ENCODE measurements at places on chromosomes 5 and 9.

DNA sequence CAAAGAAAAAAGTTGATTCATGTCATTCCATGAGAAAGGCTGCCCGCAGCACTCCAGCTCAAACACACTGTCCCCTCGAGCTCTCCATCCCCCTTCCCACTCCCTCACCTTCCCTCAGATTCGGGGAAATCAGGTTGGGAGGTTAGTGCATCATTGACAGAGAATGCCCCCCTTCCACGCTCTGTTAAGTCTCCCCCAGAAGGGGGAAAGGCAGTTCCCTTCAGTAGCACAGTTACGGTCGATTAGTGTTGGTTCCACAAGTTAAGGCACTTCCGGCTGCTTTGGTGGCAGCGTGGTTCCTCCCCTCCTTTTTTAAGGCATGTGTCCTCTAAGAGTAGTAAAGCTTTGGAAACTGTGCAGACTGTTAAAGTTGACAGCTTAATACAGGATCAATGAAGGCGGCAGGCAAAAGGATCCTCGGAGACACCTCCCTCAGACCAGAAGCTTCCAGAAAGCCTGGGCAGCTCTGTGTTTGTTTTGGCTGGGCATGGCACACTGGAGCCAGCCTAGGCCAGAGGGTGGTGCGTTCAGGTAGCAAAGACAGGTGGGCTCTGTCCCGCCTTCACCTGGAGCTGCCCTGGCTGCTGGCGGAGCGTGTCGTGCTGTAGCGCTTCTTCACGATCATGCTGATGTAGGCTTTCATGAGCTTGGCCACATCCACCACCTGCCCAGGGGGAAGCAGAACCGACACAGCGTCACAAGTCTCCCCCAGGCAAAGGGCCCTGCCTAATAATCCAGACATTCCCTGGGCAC lies 49.5 kb upstream of the RETREG1 start:
- no peak for ATAC-seq

GRCh38 chr9:87792831-87793288 lies 66.9 kb downstream of the CTSL start:
- peak; percentile 32 for ATAC-seq

DNA sequence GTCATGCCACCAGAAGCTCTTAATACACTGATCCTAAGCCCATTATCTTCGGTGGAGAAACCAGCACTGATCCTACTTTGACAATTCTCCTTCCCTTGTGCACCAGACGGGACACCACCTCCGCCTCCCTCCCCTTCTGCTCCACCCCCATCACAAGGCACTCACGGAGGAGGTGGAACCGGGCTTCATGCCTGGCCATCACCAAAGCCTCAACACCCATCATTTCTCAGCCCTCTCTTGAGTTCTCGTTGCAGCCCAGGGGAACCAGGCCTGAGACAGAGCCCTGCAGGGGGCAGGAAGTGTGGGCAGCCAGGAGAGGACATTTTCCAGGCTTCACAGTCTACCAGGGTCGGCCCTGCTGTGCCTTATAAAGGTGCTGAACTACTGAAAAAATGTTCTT lies 160.5 kb downstream of the GOLPH3 start:
- no peak for ATAC-seq

- no peak for ATAC-seq
These were observed 23.7 kb downstream of the CWC27 start for GRCh38 chr5:64792469-64792868.

DNA sequence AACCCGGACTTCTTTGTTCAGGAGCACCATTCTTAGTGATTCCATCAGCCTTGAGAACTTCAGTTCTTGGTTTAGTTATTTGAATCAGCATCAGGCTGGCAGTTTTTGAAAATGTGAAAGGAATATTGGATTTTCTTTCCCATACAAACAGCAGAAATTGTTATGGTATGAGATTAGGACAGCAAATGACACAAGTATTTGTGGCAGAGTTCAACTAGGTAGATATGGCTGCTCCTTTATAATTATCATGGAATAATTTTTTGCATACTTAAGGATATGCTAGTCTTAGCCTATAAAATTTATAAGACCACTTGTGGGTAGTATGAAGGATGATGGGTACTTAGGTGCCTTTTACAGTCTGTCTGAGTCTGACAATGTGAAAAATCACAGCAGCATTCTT lies 25.5 kb downstream of the ERAP2 start:
- ATAC-seq, result no peak

DNA sequence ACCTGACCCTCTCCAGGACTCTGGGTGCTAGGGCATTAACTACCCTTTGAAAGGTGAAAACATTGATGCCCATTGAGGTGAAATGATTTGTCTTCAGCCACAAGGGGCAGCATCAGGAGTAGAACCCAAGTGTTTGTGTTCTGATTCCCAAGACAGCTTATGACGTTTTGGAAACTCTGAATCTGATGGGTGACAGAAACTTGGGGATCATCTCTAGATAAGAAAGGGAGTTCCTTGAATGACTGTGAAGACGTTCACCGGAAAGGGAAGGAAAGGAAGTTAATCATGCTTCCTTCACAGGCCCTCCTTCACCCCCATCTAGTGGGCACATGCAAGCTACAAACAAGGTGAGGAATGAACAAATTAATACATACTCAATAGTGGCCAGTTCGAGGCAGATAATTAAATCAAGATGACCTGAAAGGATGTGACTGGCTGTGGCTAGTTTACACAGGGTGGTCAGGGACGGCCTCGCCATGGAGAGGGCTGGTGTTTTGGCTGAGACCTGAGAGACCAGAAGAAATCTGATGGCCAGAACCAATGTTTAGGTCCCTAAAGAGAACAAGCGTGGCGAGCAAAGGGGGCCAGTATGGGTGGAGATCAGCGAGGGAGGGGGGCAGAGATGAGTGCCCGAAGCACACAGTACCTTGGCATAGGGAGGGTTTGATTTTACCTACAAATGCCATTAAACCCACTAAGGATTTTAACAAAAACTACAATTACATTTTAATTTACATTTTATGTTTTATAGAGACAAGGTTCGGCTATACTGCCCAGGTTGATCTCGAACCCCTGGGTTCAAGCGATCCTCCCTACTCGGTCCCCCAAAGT lies 937 bp upstream of the SLC26A2 start:
- ATAC-seq, result peak; percentile 6

GRCh38 chr5:56147659-56148230 lies 85.4 kb downstream of the ANKRD55 start:
- ATAC-seq, result no peak

- peak; percentile 0 for ATAC-seq
These were observed 756 bp downstream of the VAV2 start for GRCh38 chr9:133991214-133991921.

- peak; percentile 71 for ATAC-seq
These were observed 215.4 kb upstream of the TLX3 start for GRCh38 chr5:171093598-171093997.

- ATAC-seq, result no peak
These were observed 395.5 kb upstream of the SLC30A5 start for GRCh38 chr5:68698025-68698940.

DNA sequence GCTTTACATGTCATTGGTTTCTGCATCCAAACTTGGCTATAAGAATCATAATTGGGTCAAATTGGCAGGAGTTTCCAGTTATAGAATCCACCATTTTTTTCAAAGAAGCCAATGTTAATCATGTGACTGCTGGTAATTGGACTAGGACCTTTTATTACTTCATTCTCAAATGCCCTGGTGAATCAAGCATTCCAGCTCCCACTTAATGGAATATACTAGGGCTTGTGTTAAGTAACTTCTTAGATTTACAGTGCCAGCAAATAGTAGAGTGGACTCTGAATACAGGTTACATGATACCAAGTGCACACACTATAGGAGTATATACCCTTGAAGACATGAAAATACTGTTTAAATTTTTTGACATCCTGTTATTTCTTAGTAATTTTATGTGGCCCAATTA lies 96.7 kb downstream of the NUDT12 start:
- ATAC-seq, result no peak

DNA sequence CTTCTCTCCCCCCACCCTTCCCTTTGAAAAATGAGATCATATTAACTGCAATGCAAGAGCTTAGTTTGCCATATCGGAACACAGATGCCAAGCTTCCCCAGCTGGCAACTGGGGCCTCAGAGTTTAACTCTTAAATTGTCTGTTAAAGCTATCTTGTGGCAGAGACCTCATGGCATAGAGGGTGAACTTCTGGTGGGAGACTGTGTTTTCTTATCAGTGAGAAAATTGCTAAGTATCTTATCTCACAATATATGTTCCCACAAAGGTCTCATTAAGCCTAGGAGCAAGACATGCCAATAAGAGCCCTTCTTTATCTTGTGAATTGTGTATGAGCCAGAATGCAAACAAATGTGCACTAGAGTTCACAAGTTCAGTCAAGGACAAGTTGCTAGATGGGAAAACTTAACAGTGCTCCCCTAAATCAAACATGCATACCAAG lies 12.3 kb downstream of the NFIB start:
- no peak for ATAC-seq

- ATAC-seq, result no peak
These were observed 296.7 kb downstream of the CSNK1G3 start for GRCh38 chr5:123808461-123809380.

DNA sequence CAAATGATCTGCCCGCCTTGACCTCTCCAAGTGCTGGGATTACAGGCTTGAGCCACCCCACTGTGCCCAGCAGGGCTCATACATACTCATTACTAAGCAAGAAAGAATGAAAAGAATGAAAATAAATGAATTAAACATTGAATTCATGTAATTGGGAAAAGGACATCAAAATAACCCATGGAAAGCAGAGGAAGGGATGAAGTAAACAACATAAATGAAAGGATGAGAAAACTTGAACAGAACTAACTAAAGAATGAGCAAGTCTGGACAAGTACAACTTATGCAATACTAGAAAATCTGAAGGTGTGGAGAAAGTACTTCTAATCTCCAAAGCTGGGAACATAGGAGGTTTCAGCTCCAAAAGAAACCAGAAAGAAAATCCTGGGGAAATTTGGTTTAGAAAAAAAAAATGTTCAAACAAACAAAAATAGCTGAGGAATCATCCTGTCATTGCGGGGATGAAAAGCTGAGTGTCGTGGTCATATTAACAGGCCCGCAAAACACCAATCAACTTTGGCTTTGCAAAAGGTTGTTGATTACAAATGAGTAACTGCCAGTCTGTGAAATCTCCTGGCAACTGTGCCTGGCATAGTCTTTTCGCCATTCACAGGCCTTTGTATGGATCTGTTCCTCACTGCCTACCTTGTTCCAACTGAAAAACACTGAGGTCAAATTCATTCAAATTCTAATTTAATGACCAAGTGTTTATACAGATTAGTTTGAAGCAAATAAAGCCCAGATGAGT lies 2.3 kb upstream of the AK3 start:
- ATAC-seq, result no peak

DNA sequence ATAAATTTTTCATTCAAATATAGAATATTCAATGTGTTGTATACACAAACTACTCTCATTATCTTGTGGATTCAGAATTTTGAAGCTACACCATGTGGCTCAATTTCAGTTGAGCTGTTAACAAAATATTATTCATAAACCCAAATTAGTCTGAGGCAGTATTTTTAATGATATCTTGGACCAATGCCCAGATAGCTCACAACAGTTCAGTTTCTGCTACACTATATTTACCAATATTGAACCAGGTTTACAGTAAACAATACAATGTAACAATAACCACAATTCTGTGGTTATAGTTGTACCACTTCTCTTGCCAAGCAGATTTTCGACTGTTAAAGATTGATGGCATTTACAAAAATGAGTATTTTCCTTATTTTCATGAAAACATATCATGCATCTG lies 99.9 kb downstream of the SSBP2 start:
- no peak for ATAC-seq

- ATAC-seq, result no peak
These were observed 6.6 kb upstream of the AHRR start for GRCh38 chr5:314676-315487.

DNA sequence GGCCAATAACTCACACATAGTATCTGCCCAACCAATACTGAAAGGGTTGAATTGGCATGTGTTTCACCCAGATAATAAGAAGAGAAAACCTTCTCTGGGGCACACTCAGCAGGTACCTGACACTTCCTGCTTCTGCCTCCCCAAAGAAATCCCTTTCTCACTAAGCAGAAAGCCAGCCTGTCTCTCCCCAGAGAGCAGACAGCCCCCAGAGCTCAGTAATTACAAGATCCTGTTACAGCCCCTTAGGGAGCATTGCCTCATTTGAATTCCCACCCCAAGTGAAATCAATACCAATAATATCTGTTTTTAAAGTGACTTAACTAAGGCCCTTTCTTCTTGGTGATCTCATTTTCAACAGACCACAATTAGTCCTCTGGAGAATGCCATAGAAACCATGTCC lies 38.5 kb upstream of the FOXI1 start:
- ATAC-seq, result no peak

DNA sequence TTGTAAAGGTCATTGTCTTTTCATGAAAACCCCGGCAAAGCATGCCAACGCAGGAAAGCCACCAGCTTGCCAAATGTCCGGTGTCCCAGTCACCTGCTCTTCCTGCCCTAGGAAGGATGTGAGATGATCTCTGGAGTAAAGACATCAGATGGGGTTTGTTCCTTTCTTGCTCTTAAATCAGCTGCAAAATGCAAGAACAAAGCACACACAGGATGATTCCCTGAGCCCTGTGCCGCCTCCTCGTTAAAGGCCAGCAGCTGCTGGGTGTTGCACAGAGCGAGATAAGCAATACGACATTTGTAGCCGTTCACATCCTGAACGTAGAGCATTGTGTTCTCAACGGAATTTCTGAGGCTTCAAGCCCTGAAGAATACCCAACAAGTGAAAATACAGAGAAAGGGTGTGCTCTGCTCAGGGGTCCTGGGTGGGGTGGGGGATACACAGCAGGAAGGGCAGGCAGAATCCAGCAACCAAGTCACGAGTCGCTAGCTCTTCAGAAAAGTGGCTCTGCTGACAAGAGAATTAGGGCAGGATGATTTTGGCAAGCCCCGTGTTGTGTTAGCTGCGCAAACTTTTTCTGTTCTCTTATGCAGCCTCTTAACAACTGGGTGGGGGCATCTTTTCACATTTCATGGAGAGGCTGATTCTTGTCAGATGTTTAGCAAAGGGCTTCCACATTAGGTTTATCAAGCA lies 229.2 kb upstream of the MAP3K1 start:
- ATAC-seq, result no peak

GRCh38 chr9:107386396-107386795 lies 103.2 kb downstream of the KLF4 start:
- ATAC-seq, result no peak
